Amygdala (tissue), 56 donors: ENCODE measurements at places on chromosomes 6 and 20.

DNA sequence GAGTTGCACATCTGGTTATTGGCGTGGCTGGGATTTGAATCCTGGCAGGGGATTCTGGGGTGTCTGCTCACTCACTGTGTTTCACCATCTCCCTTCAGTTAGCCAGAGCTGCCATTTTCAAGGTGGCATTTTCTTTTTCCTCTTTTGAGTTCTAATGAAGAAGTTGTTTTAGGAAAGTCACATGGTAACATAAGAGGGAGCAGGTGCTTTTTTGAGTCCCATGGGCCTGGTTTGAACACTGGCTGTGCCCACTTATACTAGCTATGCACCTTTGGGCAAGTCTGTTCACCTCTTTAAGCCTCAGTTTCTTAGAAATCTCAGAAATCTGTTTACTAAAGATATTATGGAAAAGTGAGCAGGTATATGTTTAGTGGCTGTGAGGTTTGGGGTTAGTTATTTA lies 39.6 kb downstream of the ANKS1A start:
- DNase-seq, result no peak

- no peak for DNase-seq
Measured at GRCh38 chr6:142075516-142076101, 57.1 kb upstream of the GJE1 start.

- no peak for DNase-seq
Measured at GRCh38 chr6:2546901-2547300, 203.8 kb downstream of the MYLK4 start.

DNA sequence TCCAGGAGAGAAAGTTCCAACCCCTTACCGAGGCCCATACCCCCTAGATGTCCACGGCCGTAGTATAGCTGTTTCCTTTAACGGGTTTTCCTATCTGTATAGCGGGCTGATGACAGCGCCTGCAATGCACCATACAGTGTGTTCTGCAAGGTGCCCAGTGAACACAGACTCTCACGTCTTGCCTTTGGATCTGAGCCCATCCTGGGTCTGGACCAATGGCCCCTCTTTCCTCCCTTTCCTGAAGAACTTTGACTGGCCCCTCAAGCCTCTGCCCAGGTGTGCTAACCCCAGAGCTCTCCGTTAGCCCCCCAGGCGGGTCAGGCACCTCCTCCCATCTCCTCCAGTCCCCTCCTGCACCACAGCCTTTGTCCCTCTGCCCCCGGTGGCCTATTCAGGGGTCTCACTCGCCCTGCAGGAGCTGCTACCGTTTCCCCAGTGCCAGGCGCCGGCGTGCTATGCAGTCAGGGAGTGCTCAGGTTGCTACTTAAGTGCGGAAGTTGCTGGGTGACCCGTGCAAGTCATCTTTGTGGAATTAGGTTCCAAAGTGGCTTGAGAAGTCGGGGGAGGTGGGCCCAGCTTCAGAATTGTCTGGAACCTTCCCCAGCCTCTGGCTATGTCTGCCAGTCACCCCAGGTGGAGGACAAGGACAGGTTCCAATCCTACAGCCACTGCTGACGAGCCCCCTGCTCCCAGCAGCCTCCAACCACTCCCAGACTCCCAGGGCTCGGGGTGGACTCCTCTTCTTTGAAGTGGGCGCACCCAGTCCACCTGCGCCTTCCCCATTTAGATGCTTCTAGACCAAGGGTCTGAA lies 35.0 kb upstream of the ZBP1 start:
- no peak for DNase-seq

DNA sequence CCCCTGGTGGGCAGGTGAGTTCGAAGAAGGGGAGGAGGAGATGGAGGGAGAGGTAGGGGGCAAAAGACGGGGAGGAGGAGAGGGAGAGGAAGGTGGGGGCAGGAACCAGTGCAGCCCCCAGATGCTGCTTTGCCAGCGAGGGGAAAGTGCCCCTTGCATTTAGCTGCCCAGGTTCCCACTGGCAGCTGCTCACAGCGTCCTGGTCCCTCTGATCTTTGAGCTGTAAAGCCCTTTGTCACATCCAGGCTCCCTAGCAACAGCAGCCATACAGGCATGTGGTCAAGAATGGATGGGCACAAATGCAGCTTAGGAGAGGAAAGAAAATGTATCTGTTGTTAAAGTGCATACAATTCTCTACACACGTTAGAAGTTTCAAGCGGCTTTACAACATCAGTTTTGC lies 160.9 kb downstream of the CD83 start:
- DNase-seq, result no peak

- no peak for DNase-seq
Measured at GRCh38 chr6:49553384-49553783, 2.9 kb downstream of the C6orf141 start.

DNA sequence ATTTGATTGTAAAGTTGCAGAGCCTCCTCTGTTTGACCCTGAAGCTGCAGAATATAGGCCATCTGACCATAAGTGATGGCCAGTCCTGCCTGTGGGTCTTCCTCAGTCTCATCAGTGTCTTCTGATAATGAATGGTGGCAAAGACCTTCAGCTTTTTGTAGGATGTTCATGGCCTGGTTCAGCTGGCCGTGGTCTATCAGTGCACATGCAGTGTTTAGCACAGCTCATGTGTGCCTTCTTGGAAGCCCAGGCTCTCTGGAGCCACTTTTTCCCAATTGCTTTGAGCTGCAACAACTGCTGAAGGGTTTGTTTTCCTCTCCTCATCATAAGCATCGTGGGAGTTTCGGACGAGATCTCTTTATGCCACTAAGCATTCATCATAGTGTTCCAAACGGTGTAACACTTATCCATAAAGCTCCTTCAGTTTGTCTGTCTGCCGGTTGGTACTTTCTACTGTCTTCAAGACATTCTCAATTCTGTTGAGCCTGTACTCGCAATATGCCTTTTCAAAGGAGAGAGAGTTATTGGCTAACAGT lies 70.1 kb upstream of the TULP4 start:
- DNase-seq, result no peak

- DNase-seq, result no peak
Measured at GRCh38 chr20:44110816-44111568, 76.0 kb downstream of the JPH2 start.

GRCh38 chr6:169943241-169944060 lies 192.0 kb downstream of the ERMARD start:
- no peak for DNase-seq

GRCh38 chr20:62732842-62733525 lies 24.3 kb downstream of the NTSR1 start:
- DNase-seq, result no peak

DNA sequence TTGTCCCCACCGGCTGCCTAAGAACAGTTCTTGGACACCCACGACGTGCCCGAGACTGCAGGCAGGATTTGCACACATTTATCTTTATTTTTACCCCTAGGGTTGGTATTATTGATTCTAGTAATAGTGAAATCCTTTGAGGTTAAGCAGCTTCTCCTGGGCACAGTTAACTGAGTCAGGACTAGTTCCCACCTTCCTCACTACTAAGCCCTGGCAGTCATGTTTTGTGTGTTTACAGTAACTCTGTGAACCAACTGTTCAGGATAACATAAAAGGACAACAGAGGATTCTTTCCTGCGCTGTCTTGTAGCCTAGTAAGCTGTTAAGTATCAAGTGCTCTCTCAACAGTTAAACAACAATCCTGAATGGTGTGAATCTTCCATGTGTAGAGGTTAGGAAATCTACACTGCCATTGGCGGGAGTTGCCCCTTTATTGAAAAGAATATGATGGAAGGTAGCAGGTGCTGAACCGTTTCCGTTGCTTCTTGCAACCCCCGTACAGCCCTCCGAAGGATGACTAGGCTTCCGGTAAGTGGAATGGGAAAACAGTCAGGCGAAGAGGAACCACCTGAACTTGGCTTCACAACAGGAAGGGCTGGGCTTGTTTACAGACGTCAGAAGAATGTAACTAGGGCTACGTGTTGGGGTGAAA lies 979 bp upstream of the SOD2 start:
- no peak for DNase-seq

DNA sequence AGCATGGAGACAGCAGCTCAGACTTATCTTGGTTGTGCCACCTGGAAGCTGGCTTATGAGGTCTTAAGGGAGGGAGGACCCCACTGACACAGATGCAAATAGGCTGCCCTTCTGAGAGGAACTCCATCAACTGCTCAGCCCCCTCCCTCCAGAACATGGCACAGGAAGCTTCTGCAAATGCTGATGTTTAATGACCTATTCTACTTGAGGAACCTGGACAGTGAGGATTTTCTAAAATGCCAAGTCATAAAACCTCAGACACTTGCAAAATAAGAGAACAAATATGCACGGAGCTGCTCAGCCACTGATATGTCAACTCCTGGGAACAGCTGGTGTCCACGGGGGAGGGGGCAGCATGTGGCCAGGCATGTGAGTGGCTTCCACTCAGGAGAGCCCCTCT lies 3.5 kb downstream of the CST9 start:
- no peak for DNase-seq

- no peak for DNase-seq
Measured at GRCh38 chr6:63923139-63923739, 287.6 kb downstream of the PHF3 start.

GRCh38 chr20:655726-656624 lies 3.0 kb upstream of the SRXN1 start:
- no peak for DNase-seq

DNA sequence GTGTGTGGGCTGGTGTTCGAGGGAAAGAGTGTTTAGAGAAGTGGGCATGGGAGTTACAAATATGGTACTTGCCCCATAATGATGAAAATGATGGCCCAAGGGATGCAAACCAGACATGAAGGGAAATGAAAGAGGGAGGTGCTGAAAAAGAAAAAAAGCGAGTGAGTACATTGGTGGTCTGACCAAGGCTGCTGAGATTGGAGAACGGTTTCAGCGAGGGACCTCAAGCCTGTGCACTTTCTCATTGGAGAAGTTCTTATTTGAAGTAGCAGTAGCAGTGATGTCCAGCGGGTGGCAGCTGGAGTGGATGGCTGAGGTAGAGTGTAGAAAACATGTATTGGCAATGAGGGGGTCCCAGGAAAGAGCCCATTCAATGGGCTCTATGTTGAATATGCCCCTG lies 54.8 kb downstream of the TNFAIP3 start:
- no peak for DNase-seq

GRCh38 chr6:148557796-148558321 lies 189.0 kb upstream of the UST start:
- DNase-seq, result no peak

DNA sequence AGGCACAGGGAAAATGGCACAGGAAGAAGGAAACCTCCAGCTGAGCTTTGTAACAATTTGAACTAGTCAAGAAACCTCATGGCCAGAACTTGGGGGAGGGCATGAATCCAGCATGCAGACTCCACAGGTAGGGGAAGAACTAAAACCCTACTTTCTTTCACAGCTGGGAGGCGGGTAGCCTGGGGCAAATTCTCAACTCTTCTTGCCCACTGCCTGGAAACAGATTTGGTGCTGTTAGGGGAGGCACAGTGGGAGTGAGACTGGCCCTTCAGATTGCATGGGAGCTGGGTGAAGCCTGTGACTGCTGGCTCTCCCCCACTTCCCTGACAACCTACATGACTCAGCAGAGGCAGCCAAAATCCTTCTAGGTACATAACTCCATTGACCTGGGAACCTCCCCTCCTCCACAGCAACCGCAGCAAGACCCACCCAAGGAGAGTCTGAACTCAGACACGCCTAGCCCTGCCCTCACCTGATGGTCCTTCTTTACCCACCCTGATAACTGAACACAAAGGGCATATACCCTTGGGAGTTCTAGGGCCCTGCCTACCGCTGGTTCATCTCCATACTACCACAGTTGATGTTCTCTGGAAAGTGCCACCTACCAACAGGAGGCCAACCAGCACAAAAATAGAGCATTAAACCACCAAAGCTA lies 37.2 kb upstream of the TRIM27 start:
- no peak for DNase-seq

GRCh38 chr20:41169162-41169690 lies 31.9 kb downstream of the PLCG1 start:
- no peak for DNase-seq

GRCh38 chr20:41030531-41031242 lies 2.1 kb downstream of the TOP1 start:
- DNase-seq, result no peak

- DNase-seq, result no peak
Measured at GRCh38 chr6:6734479-6735465, 146.3 kb downstream of the LY86 start.

DNA sequence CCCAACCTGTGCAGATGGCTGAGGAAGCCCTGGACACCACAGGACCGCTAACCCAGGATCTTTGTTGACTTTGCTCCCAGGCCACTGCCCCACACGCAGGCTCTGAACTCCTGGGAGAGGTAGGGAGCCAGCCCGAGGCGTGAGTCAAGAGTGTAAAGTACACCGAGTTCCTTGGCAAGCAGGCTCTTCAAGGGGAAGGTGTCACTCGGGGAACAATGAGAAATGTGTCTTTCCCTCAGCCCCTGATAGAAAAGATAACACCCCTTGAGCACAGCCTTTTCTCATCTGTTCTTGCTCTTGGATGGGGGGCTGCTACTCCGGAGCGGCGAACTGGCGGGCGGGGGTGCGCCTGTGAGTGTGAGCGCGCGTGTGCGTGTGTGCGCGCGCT lies 472 bp upstream of the EDN3 start:
- DNase-seq, result no peak

DNA sequence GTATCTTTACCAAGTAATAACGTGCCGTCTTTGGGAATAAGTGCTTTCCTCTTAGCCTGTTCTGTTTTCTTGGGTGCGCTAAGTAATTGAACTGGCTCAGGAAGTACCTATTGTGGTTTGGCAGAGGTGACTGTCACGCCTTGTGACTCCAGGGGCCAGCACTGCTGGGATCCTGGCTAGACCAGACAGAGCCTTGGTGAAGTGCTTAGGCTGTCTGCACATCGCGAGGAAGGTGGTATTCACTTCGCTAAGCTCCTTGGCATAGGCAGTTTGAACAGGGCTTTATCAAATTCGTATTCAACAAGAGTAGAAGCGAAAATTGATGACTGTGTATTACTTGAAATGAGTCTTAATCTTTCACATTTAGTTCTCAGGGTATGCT lies 17.6 kb downstream of the PRDM1 start:
- DNase-seq, result no peak

DNA sequence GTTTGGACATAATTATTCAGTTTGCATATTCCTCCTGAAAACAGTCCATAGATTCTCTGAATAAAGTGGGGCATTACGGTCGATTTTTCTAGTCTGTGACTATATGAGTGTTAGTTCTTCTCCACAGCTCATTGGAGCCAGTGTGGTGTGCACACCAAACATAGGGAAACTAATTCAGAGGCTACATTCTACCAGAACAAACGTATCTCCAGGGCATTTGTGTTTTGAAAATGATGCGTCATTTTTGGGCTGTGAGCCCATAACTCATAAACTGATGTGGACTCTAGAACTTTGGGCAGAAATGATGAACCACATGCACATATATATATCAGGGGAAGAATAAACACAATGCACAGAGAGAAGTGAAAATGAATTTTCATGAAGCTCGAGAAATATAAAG lies 41.8 kb downstream of the C6orf58 start:
- no peak for DNase-seq
